Cortex of kidney (tissue), 1 donor: ENCODE measurements at places on chromosomes 7 and 10.

- no peak for DNase-seq
Measured at GRCh38 chr10:96406091-96406490, 47.3 kb upstream of the OPALIN start.

GRCh38 chr10:110113670-110114337, 93.6 kb upstream of the MXI1 start:
- no peak for DNase-seq

GRCh38 chr10:1535301-1535965, 201.9 kb downstream of the ADARB2 start:
- no peak for DNase-seq

- DNase-seq: no peak
Measured at GRCh38 chr7:36147361-36147760, 5.7 kb upstream of the EEPD1 start.

DNA sequence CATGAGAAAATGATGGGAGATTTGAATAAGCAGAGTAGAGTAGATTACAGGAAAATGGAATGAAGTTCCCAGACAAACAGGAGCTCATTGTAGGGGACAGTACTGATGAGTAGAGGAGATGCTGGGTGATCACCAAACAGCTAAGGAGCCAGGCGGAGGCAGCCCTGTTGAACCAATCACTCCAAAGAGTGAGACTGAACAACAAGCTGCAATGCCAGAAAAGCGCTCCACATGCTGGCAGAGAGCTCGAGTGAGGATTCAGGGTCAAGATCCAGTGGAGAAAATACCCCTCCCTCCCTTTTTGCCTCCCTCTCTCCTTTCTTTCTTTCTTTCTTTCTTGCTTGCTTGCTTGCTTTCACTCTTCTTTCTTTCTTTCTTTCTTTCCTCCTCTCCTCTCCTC, 133.3 kb downstream of the PFKFB3 start:
- DNase-seq: no peak

DNA sequence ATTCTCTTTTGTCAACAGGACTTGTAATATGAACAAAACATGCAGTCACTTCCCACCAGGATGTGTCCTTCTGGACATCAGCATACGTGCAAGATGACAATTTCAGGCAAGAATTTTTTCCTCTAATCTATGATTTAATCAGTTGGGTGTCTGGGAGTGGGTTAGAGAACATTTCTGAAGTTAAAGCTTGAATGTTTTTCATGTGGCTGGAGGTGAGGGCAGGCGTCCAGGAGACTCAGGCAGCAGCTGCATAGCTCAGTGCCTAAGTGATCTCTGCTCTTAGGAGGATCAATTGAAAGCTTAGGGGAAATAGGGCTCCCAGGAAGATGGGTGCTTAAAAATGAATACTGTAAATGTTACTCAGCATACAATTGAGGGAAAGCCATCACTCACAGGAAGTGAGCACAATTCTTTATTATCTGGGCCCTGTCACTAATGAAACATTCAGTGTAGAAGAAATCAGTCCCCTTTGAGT, 457.6 kb upstream of the KLF6 start:
- no peak for DNase-seq

DNA sequence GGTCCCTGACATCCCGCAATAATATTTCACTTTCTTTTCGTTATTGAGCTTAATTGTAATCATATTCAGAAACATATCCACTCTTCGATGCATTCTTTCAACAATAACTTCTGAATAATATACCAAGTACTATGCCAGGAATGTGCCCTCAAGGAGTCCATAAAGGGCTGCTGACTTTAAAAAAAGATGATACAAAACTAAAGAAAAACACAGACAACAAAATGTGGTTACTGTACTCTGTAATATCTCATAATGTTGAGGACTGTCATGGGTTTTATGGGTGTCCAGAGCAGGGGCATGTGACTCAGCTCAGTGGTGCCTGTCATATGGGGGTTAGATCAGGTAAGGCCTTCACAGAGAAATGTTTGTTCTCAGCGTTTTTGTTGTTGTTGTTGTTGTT, 73.7 kb downstream of the ARL4A start:
- DNase-seq: no peak

- no peak for DNase-seq
Measured at GRCh38 chr7:155337946-155338631, 40.4 kb downstream of the INSIG1 start.

GRCh38 chr10:4154191-4154715, 369.2 kb upstream of the KLF6 start:
- DNase-seq: no peak

- DNase-seq: no peak
Measured at GRCh38 chr7:103771294-103771693, 218.2 kb downstream of the RELN start.

- no peak for DNase-seq
Measured at GRCh38 chr7:87345962-87346371, 503 bp downstream of the CROT start.

GRCh38 chr7:137373507-137373906, 30.0 kb upstream of the PTN start:
- no peak for DNase-seq

- no peak for DNase-seq
Measured at GRCh38 chr7:1310936-1311335, 78.3 kb downstream of the UNCX start.

DNA sequence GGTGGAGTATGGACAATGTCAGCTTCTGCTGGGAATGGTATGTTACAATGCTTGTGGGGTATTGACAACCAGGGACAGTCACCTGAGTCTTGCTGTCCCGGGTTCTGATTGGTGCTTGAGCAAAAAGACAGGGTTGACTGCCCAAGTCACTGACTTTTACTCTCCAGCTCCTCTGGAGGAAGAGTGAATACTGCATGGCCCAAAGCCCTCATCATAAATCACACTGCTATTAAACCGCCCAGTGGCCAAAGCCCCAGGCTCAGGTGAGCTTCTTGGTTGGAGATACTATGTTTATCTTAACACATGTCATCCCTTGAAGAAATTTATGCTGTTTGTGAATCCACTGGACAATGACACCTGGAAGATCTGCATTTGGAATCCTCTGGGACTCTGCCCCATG, 90.0 kb upstream of the IGFBP3 start:
- DNase-seq: no peak

GRCh38 chr7:158384746-158385145, 202.9 kb downstream of the PTPRN2 start:
- no peak for DNase-seq

DNA sequence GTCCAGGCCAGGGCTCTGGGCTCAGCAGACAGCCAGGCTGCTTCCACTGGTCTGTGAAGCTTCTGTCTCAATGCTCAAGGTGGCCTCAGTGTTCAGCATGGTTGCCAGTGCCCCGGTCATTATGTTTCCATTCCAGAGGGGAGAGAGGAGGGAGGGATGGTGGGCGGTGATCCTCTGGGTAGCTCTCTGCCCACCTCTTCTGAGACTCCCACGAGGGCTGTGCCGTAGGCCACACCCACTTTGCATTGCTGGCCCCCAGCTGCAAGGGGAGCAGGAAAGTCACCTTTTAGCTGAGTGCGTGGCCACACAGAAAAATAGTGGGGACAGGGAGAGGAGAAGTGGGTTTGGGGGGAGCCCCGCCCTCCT, 42.5 kb downstream of the FOXK1 start:
- DNase-seq: no peak
